Left ventricle myocardium inferior (tissue), 1 donor: ENCODE measurements at places on chromosomes 5 and 9. TPM values are rescaled to one million over a fixed set of nuclear protein-coding genes. Genes with fewer than 3 reads are reported as not detected.
A peak's percentile ranks its signal among the peaks of the same experiment; 100 is the strongest.

DNA sequence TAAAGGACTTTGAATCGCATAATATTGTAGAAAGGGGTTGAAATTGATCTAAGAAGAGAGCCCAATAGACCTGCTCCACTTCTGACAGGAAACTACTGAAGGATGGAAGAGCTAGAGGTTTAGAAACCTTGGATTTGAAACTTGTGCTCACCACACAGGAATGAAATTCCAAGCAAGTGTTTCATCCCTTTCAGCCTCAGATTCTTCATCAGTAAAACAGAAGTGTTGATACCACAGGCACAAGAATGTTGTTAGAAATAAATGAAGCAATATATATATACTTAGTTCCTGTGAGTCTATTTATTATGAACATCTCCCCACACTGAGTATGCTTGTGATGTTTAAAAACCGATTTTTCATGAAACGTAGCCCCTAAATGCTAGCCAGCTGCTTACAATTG is 43.8 kb downstream of the PRRC1 start:
- no peak overlapping the region for H3K27ac ChIP-seq
- no peaks in the 10 kb centered on the region for H3K4me1 ChIP-seq
- DNase-seq, result no peak
- H3K27me3 ChIP-seq, result no peaks in the 10 kb centered on the region
- no peak overlapping the region for H3K4me3 ChIP-seq

DNA sequence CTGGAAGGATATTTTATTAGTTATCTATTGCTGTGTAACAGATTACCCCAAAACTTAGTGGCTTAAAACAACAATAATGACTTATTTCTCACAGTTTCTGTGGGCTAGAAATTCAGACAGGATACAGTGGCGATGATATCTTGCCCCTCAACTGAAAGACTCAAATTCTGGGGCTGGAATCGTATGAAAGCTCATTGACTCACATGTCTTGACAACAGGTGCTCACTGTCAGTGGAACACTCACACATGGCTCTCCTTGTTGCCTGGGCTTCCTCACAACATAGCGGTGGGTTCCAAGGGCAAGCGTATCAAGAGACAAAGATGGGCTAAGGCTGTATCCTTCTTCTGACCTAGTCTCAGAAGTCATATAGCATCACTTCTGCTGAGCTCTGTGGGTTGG is 3.7 kb upstream of the GNPDA1 start:
- peaks cover 37% of the 10 kb centered on the region for H3K4me1 ChIP-seq
- no peaks in the 10 kb centered on the region for H3K27me3 ChIP-seq
- no peak for DNase-seq
- no peak overlapping the region for H3K27ac ChIP-seq

GRCh38 chr5:146751781-146752401 is 126.7 kb downstream of the PPP2R2B start:
- no peak for DNase-seq
- H3K36me3 ChIP-seq, result no peaks in the 10 kb centered on the region
- H3K4me1 ChIP-seq, result no peaks in the 10 kb centered on the region
- no peaks in the 10 kb centered on the region for H3K27me3 ChIP-seq
- H3K27ac ChIP-seq, result no peak overlapping the region

DNA sequence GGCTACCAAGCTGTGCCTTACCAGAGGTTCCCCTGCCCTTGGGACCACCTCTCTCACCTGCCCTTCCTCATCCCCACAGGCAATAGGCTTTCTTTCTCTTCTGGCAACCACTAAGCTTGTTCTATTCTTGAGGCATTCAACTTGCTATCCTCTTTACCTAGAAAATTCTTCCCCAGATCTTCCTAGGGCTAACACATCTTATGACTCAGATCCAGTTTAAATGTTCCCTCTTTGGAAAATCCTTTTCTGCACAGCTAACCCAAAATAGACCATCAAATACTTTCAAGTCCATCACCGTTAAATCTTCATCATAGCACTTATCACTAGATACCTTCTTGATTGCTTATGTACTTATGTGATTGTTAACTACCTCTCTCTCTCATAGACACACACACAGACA is 93.7 kb downstream of the ENC1 start:
- H3K4me3 ChIP-seq, result no peak overlapping the region
- no peak for DNase-seq
- H3K27me3 ChIP-seq, result peaks cover 11% of the 10 kb centered on the region
- H3K4me1 ChIP-seq, result no peaks in the 10 kb centered on the region
- H3K27ac ChIP-seq, result no peak overlapping the region

GRCh38 chr5:151213803-151214613 is 9.9 kb downstream of the CCDC69 start:
- H3K27me3 ChIP-seq, result no peaks in the 10 kb centered on the region
- H3K4me3 ChIP-seq, result peak overlapping the region; percentile 37
- peak overlapping the region; percentile 89 for H3K27ac ChIP-seq
- H3K36me3 ChIP-seq, result no peaks in the 10 kb centered on the region
- peaks cover 100% of the 10 kb centered on the region for H3K4me1 ChIP-seq

DNA sequence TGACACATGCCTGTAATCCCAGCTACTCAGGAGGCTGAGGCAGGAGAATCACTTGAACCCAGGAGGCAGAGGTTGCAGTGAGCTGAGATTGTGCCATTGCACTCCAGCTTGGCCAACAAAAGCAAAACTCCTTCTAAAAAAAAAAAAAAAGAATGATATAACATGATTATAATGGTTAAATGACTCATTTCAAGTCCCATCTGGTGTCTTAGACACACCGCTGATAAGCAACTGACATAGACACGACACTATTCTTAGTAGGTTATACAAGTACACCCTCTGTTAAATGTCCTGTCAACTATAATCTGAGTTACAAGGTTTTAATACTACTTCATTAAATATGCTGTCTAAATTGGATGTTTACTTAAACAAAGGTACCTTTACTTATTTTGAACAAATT is 405.3 kb upstream of the CLINT1 start:
- no peaks in the 10 kb centered on the region for H3K36me3 ChIP-seq
- no peaks in the 10 kb centered on the region for H3K27me3 ChIP-seq
- H3K4me3 ChIP-seq, result no peak overlapping the region
- no peak for DNase-seq

DNA sequence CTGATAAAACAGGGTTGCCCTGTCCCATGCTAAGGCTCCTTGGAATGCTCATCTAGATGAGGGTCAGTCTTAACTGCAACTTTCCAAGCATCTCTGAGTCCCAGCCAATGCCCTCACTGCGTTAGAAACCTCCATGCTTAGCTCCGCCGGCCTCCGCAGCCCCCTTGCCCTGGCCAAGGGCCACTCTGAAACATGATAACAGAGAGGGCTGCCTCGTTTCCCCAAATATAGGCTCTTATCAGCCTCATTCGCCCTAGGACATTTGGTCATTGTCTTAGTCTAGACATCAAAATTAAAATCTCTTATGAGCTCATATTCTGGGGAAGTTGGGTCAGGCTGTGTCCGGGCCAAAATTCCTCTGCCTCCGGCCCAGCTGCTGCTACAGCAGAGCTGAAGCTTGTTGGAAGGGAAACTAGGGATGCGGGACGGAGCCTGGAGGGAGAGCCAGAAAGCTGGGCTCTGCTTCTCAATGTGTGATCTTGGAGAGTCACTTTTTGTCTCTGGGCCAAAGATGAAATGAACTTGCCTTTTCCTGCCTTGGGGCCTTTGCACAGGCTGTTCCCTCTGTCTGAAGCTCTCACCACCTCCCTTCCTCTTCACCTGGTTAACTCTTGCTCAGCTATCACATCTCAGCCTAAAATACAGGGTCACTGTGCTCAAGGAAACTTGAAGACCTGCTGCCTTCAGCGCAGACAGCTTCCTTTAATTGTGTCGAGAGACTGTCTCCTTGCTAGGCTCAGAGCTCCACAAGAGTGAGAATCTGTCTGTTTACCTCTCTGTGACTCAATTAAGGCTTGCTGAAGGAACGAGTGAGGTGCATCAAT is 191.3 kb downstream of the RGS3 start:
- DNase-seq, result peak; percentile 77
- H3K27ac ChIP-seq, result peak overlapping the region; percentile 89
- H3K4me3 ChIP-seq, result no peak overlapping the region
- no peaks in the 10 kb centered on the region for H3K36me3 ChIP-seq
- H3K4me1 ChIP-seq, result peaks cover 60% of the 10 kb centered on the region

- peaks cover 28% of the 10 kb centered on the region for H3K27me3 ChIP-seq
- DNase-seq, result no peak
- H3K4me1 ChIP-seq, result no peaks in the 10 kb centered on the region
- H3K4me3 ChIP-seq, result no peak overlapping the region
Measured at GRCh38 chr9:4375424-4376200, 75.7 kb upstream of the GLIS3 start.

DNA sequence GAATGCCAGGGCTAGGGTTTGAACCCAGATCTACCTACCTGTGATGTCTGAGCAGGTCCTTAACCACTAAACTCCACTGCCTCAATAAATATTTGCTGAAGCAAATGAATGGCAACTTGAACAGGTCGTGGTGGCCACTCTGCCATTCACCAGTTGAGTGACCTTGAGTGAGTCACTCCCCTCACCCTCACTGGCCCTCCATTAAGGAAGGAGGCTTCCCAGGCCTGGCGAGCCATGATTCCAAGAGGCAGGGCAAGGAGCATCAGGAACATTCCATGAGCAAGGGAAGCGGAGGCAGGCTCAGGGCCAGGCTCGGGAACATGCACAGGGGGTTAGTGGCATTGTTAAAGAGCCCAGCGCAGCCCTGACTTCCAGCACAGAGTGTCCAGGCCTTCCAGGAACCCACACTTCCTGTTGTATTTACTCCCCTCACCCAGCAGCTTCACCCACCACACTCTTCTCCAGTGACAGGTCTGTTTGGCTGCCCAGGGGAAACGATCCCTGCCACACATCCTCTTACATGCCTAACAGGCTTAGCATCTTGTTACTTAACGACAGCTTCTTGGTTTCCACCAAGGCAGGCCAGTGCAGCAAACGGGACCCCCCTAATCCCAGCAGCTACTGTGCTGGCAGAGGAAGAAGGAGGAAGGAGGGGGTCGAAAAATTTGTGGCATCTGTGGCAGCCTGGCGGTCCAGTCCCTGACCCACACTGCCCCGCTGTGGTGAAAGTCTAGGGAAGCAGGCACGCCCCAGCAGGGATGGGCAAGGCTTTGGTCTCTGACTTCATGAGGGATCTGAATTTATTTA is 43.7 kb upstream of the TTC1 start:
- no peaks in the 10 kb centered on the region for H3K36me3 ChIP-seq
- no peaks in the 10 kb centered on the region for H3K4me1 ChIP-seq
- no peak overlapping the region for H3K4me3 ChIP-seq
- H3K27ac ChIP-seq, result no peak overlapping the region

DNA sequence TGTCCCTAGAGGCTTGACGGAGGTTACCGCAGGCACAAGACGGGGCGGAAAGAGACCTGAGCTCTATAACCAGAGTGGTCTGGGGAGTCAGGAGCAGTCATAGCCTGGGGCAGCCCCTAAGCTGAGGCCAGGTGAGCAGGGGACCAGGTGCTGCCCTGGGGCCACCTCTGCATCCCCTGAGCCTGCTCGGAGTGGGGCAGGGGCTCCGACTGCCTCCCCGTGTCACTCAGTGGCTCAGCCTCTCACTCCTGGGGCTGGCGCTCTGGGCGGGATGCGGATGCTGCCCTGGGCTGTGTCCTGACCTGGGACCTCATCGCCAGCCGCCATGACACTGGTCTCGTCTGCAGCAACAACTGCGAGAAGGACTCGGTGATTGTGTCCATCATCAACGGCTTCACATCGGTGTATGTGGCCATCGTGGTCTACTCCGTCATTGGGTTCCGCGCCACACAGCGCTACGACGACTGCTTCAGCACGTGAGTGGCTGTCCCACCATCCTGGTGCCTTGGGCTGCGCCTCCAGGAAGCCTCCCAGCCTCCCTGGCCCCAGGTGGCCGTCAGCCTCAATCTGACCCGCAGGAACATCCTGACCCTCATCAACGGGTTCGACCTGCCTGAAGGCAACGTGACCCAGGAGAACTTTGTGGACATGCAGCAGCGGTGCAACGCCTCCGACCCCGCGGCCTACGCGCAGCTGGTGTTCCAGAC is 8.8 kb upstream of the SLC6A18 start:
- H3K27ac ChIP-seq, result no peak overlapping the region
- peaks cover 65% of the 10 kb centered on the region for H3K27me3 ChIP-seq
- no peak for DNase-seq
- H3K4me1 ChIP-seq, result no peaks in the 10 kb centered on the region
- no peaks in the 10 kb centered on the region for H3K36me3 ChIP-seq

DNA sequence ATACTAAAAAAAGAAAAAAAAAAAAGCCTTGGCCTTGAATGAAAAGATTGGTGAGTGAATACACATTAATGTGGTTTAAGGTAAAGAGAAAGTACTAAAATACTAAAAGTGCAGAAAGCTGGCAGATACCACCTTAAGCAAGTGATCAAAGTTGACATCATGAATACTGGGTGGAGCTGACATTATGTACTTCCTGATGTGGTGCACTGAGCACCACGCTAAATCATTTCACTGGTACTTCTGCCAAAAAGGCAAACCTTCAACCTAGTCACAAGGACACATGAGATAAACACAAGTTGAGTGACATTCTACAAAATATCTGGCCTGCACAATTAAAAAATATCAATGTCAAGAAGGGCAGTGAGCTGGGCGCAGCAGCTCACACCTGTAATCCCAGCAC is 33.8 kb upstream of the PANK3 start:
- H3K27ac ChIP-seq, result peak overlapping the region; percentile 52
- peaks cover 5% of the 10 kb centered on the region for H3K4me1 ChIP-seq
- no peaks in the 10 kb centered on the region for H3K36me3 ChIP-seq

- DNase-seq, result no peak
- no peaks in the 10 kb centered on the region for H3K4me1 ChIP-seq
- H3K27ac ChIP-seq, result no peak overlapping the region
- H3K4me3 ChIP-seq, result no peak overlapping the region
- H3K36me3 ChIP-seq, result no peaks in the 10 kb centered on the region
- H3K27me3 ChIP-seq, result peaks cover 84% of the 10 kb centered on the region
Measured at GRCh38 chr9:131837316-131837715, 97.4 kb upstream of the RAPGEF1 start.

DNA sequence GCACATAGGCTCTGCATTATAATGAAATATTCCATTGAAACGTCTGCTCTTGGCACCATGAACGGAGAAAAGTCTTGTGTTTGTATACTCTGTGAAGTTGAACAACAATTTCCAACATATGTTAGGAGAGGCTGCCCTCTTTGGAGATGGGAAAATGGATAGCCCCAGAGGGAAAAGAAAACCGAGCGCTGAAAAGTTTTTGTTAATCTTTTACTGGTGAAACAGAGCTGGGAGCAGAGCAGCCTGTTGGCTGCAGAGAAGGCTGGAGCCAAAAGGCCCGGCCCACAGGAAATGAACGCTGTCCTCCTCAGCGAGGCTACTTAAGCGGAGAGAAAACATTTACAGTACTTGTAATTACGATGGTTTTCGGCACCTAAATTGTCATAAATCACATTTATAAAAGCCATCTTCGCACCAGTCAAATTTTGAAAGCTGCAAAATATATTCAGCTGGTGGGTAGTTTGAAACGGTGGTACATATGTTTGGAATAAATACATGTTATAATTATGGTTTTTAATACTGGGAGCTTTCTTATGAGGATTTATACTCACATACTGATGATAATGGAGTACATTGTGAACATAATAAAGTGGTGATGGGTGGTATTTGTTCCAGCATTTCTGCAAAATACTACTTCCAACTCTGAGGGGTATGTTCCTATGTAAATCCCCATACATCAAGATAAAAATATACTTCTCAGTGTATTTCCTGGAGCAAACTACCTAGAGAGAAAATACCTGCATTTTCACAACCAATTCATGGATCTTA is 129.6 kb upstream of the CNTLN start:
- no peaks in the 10 kb centered on the region for H3K4me1 ChIP-seq
- H3K4me3 ChIP-seq, result peak overlapping the region; percentile 12
- peak overlapping the region; percentile 9 for H3K27ac ChIP-seq
- no peaks in the 10 kb centered on the region for H3K36me3 ChIP-seq
- H3K27me3 ChIP-seq, result no peaks in the 10 kb centered on the region

PCDHB6 gene
- total RNA-seq, result 0.14 TPM

PCDHB8 gene
- 2.1 TPM for total RNA-seq

GAPVD1 gene
- 33.4 TPM for total RNA-seq

AGXT2 gene
- not detected for total RNA-seq

PCDHGA4 gene
- total RNA-seq, result 7.3 TPM

NR2F1 gene
- 0.47 TPM for total RNA-seq

CARTPT gene
- total RNA-seq, result not detected
